ENCODE measurements at places on chromosomes 1 and 21.

DNA sequence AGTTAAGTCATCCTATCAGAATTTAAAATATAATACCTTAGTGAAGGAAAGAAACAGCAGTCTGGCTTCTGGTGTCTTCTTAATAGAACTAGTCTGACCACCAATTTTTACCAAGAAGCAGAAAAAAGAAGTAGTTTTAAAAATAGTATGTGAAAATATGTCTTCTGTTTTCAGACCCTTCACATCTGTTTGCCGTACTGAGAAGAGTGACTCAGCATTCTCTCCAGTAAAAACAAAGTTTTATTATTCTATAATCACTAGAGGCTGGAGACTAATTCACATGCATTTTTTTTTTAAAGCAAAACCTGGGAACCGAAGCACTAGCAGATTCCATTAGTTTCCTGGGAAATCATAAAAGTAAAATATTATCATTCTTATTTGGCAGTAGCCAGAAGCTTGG is 163.8 kb downstream of the COL24A1 start:
- peak; percentile 14 for DNase-seq

DNA sequence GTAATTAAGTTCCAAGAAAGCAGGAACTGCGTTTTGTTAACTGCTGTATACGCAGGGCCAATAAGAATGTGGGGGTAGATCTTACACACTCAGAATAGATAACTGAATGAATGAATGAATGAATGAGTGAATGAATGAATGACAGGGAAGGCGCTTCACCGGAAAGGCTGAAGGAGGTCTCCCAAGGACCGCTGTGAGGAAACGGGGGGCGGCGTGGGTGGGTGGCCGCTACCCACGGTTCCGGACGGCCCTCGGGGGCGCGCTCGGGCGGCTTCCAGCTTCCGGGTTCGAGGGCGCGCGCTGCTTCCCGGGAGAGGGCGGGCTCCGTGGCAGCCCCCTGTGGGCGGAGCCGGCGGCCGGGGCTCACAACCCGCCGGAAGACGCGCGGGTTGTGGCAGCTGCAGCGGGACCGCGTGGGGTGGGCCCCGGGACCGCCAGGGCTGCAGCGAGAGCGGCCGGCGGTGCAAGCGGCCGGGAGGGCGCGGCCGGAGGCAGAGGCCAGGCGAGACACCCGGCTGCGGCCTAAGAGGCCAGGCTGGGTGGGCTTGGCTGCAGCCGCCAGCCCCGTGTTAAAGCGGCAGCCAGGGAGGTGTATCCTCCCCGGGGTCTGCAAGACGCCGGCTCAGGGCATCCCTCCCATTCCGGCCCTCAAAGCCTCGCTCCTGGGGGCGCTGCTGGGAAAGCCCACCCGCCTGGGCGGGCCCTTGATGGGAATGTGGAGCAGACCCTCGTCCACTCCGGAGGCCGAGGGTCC is at the start of gene ZFP69:
Gene ZFP69 (plus strand): TSS at position 367 of the 754 bp plus-strand sequence. CDS start 2,072 bp downstream, outside the sequence.
- peak; percentile 64 for DNase-seq

GRCh38 chr1:180360333-180361075 is 130.4 kb downstream of the LHX4 start:
- no peak for DNase-seq

DNA sequence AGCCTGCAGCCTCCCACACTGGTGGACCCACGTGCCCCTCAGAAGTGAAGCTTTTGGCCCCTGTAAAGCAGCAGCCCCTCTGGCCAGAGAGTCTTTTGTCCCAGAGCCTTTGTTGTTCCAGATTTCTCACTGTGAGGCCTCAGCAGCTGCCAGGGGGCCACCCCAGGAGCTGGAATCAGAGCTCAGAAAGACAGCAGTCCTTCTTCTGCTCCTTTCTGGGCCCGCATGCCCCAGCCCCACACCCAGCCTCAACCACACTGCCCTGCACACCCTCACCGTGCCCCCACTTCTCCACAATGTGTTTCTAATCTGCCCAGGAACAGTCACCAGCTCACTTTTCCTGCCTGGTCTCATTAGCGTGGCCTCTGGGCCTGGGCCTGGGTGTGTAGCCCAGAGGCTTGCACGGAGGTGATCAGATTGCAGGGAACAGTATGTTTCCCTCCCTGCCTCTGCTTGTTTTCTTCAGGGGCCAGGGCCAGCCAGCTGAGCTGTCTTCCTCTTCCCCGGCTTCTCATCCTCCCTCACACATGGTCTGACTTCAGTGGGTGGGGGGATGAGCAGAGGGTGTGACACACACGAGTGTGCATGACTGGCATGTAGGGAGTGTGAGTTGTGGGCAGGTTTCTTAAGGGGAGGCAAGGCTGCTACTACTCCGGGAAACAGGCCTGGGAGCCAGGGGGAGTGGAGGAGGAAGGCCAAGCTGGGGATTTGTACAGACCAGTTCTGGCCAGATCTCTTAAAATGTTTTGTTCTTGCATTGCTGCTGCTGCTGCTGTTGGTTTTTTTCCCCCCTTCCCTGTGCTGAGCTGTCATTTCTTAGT is 82.5 kb upstream of the ZNF648 start:
- peak; percentile 77 for DNase-seq

DNA sequence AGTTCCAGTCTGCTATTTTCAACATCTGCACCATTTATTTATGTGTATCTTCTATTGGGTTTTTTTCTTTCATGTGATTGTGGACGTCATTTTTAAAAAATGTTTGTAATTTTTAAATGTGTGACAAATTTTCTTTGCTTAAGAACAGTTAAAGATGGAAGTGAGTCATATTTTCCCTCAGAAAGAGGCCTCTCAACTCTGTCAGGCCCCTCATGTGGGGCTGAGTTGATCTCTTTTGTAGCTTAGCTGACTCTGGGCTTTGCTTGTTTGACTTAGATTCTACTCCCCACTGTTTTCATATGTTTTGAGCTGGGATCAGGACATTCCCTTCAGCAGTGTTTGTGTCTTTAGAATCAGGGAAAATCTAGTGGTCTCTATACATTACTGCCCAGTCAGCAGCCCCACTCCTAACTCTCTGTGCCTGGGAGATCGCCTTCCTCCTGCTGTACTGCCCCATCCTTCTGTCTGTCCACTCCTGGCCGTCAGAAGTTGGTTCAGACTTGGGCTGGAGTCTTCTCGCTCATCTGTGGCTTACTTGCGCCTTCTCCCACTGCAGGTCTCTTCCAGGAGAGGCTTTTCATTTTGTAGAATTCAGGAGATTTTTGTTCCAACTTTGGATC is 137.4 kb downstream of the DYRK1A start:
- no peak for DNase-seq

- DNase-seq, result no peak
Observed at GRCh38 chr1:180246579-180246978, 16.5 kb downstream of the LHX4 start.

- DNase-seq, result no peak
Observed at GRCh38 chr1:30450148-30450817, 273.1 kb downstream of the MATN1 start.

DNA sequence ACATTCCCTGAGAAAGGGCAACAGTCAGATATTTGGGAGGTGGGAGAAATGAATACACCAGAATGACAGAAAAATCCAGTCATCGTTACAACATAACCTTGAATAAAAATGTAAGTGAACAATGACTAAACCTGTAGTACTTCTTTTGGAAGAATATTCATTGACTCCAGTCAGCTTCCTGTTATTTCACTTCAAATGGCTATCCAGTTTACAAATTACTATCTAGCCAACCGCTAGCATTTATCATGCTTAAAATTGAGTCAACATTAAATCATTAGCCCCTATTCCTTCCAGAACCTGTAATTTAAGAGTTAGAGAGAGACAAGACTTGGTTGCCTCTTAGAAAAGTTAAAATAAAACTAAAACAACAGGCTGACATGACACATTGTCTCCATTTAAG is 33.6 kb downstream of the WLS start:
- DNase-seq, result no peak

DNA sequence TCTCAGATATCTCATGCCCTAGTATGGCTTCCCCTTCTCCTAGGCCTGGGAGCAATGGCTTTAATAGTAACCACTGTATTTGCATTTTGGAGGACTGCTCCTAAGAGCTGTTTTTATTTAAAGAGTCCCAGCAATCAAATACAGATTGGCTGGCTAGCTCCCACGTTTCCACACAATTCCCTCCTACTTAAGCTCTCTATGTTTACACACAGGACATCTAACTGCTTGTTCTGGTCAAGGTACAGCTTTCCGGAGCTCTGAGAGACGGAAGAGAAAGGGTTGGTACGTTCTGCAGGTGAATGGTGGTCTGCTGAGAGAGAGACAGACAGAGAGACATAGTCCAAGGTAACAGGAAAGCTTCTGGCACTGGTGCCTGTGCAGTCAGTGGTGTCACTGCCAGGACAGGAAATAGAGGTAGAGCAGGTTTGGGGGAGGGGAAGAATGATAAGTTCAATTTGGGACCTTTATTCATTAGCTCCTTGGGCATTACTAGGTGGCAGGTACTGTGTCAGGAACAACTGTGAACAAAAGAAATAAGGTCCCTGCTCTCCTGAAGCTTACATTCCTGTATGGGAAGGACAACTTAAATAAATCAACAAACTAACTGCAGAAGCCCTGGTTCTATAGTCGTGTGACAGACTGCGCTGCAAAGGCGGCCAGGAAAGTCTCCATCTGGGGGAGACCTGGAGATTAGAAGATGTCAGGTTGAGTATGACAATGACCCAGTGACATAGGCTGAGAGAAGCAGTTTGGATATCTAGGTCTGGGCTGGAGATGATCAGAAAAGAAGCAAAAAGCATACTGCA is 1.2 kb upstream of the SLC25A33 start:
- DNase-seq, result no peak

DNA sequence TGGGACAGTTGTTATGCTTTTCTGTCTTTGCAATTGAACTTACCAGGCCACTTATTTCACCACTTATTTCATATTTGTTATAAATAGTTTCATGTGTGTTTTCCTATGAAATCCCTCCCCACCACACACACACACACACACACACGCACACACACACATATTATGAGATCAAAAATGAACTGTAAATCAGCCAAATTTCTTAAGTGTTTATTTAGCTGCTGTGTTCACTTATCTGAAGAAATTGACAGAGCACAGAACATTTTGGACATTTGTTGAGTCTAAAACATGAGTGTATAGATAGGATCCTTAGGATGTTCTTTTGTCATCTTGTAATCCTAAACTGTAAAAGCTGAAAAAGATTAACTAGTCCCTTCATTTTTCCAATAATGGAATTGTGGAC is 7.8 kb upstream of the TNFSF18 start:
- DNase-seq, result no peak

DNA sequence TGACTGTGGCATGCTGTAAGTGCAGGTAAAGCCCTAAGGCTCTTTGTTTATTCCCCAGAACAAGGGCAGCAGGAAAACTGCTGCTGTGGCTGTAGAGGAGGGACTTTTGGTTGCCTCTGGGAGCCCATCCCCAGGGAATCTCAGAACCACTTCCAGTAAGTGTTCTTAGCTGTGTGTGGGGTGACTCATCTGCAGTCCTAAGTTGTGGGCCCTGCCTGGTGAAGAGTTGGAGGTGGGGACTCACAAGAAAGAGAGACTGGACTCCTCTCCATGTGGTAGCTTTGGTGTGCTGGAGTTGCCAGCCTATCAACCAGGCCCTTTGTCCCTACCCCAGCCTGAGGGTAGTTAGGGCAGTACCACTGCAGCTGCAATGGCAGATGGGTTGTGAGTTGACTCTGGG is 24.0 kb upstream of the DENND1B start:
- DNase-seq, result no peak

- no peak for DNase-seq
Observed at GRCh38 chr1:214017191-214017982, 29.6 kb downstream of the PROX1 start.

DNA sequence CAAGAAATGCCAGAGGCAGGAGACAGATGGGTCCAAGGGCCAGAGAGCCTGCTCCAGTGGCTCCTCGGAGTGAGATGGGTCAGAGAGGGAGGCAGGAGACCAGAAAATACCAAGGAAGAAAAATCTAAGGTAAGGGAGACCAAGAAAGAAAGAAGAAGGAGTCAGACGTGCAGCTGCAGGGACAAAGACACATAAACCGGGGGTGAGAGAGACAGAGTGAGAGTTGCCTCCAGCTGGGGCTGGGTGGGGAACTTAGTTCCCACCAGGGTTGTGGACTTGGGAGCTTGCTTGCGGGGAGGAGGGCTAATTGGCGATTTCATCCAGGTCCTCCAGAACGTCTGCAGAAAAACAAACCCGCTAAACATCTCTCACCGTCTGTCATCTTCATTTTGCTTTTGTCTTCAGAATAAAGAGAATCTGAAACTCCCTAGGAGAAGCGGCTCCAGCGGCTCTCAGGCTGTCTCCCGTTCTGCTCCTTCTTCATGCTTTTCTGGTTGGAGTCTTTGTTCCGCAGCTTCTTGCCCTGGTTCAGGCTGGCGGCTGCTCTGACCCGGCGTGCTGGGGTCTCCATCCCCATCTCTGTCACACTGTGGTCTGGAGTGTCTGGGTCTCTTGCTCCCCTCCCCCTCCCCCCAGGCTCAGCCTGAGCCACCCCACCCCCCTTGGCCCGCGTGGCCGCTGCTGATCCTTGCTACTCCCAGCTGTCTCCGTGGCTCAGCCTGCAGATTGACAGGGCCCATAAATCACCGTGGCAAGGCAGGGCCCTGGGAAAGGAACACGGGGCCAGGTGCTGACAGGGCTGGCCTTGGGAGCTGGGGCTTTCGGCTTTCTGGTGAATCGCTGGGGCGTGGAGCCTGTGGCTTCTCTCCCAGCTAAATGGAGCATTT is 66.6 kb downstream of the UBIAD1 start:
- DNase-seq, result peak; percentile 80

GRCh38 chr1:85339089-85339488 is 62.7 kb upstream of the BCL10 start:
- DNase-seq, result no peak

GRCh38 chr1:112743174-112744008 is 28.3 kb upstream of the PPM1J start:
- no peak for DNase-seq

DNA sequence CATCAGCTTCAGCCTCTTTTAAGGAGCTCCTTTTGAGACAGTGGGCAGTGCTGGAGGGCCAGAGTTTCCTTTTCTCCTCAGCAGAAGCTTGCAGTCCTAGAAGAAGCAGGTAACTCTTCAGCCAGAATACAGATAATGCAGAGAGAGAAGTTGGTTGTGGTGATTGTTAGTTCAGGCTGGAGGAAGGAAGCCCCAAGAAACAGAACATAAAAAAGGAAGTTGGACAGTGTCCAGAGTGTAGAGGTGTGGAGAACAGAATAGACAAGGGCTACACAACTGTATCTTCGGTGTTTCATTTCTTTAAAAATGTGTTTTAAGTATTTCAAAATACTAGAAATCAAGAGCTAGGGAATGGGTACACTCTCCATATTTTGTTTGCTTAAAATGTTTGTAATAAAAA is 6.4 kb upstream of the TACSTD2 start:
- no peak for DNase-seq

DNA sequence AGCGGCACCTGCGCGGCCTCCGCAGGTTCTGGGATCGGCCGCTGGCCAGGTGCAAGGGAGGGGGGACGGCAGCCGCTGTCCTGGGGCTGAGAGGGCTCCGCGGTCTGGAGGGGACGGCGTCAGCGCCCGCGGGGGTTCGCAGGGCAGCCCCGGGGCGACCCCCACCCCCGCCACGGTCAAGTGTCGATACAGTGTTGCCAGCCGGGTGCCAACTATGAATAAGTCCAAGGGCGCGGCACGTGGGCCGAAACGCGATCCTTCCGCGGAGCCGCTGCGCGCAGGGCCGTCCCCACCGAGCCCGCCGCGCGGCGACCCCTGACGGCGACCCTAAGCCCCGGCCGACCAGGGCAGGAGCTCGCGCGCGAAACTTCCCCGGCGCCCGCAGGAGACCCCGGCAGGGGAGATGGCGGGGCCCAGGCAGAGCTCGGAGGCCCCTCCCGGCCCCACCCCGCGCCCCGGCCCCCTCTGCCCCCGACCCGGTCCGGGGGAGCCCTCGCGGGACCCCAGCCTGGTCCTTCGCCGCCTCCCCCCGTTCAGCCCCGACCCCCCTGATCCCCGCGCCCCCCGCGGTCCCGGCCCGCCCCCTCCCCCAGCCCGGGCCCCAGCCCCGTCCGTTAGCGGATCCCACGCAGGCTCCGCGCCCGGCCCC is 586 bp upstream of the AGPAT3 start:
- DNase-seq, result no peak

All from left kidney (tissue), 8 donors.